ENCODE measurements at places on chromosomes 3 and 15.

DNA sequence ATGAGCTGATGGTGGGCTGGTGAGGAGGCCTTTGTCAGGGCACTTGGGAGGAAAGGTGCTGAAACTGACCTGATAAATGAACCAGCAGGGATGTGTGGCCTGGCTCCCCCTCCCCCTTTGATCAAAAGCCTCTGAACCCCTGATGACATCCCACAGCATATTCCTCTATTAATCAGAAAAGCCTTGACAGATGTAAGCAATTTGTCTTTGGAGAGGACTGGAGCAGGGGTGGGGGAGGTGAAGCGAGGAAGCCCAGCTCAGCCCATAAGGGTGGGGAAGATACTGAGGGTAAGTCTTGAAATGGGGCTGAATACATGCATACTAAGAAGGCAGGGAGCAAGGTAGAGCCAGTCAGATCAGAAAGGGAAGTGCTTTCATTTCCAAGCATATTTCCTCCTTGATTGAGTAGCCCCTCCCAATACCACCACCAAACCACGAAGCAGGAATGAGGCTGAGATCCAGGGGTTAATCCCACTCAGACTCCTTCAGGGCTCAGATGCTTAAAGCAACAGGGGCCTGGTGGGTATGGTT lies 34.7 kb upstream of the MRPS22 start:
- no peak for DNase-seq

DNA sequence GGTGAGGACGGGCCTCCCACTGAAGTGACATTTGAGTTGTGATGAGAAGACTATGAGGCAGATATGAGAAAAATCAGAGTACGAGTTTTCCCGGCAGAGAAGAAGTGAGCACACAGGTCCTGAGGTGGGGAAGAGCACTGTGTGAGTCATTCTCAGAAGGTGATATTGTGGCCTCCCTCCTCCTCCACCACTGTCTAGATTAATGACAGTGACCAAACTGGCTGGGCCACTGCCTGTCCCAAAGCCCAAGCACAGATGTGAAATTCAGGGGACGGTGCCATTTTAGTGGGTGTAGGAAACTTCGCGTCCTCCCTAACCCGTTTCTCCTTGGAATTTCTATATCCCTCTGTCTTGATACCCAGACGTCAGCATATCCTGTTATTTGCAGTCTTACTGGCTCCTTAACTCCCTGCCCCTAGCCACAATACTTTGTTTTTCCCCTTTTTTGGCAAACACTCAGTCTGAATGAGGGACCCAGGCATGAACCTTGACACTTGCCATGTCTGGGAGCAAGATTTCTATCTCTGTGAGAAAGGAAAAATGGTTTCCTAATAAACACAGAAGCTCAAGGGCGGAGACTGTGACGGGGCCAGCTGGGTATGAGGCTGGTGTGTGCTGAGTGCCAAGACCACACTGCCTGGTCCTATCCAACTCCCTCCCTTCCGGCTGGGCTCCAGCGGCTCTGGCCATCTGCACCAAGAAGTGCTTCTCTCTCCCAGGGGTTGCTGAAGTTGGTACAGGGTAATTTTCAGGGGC lies 15.2 kb downstream of the PRICKLE2 start:
- DNase-seq: peak; percentile 75

DNA sequence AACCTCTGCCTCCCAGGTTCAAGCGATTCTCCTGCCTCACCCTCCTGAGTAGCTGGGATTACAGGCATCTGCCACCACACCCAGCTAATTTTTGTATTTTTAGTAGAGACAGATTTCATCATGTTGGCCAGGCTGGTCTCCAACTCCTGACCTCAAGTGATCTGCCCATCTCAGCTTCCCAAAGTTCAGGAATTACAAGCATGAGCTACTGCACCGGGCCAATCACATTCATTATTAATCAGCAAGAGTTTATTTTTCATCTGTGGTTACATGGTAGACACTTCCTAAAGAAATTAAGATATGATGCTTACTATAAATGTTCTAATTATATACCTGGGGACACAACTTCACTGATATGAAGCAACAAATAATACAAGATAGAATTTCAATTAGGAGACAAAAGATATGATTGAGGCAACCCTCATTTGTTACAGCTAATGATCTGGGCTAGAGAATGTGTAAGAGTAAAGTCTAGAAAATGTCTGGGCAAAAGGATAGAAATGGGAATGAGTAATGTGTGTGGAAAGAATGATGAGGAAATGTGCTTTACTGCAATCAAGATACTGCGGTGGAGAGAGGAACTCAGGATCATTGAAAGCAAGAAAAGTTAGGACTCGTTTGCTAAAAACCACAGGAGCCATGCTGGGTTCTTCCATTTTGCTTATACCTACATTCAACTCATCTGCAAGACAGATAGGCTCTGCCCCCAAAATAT lies 366.8 kb downstream of the ZIC1 start:
- no peak for DNase-seq

GRCh38 chr15:90790057-90790456 lies 72.9 kb downstream of the BLM start:
- no peak for DNase-seq

- no peak for DNase-seq
These were observed 172.3 kb downstream of the SLCO3A1 start for GRCh38 chr15:92025706-92026270.

- DNase-seq: no peak
These were observed 45.4 kb upstream of the GOLM2 start for GRCh38 chr15:44243141-44243540.

- no peak for DNase-seq
These were observed 19.4 kb downstream of the RIOX2 start for GRCh38 chr3:97952872-97953271.

- no peak for DNase-seq
These were observed 195.5 kb downstream of the BCHE start for GRCh38 chr3:165641569-165642310.

- no peak for DNase-seq
These were observed 66.6 kb downstream of the USF3 start for GRCh38 chr3:113629584-113630421.

- DNase-seq: no peak
These were observed 4.3 kb downstream of the IRAK2 start for GRCh38 chr3:10169000-10169496.

- DNase-seq: peak; percentile 53
These were observed 14.0 kb upstream of the CHD2 start for GRCh38 chr15:92886042-92886537.

Data from pons (tissue), 1 donor.